ENCODE measurements at places on chromosomes 12 and 14.
A peak's percentile ranks its signal among the peaks of the same experiment; 100 is the strongest.

- DNase-seq, result no peak
Measured at GRCh38 chr12:26021534-26021933, 63.1 kb downstream of the RASSF8 start.

DNA sequence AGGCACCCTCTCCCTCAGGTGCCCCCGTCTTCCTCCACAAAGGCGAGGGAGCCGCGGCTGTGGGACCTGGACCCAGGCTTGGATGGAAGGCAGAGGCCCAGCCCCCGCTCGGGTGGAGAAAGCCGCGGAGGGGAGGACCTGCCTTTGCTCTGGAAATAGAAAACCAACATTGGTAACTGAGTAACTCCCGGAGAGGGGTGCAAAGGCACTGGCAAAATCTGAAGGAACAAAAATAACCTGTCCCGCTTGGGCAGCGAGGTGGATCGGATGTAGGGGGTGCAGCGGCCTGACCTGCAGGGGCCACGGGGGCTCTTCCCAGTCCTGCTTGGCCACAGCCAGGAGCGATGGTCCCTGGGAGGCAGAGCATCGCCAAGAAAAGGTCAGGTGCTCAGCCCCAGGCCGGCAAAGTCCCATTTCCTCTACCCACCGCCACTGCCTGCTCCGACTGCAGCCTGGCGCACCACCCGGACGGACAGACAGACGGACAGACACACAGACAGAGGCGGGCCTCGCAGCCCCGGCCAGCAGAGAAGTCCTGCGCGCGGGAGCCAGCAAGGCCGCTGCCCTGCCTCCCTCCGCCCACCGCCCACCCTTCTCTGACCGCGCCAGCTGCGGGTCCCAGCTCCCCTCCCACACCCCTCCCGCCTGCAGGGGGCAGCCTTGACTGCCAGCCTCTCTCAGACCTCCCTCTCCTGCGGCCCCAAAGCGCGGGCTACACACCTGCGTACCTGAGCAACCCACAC lies 21.4 kb upstream of the TMEM106C start:
- DNase-seq, result peak; percentile 24

- DNase-seq, result no peak
Measured at GRCh38 chr14:96626121-96626768, 124.1 kb downstream of the PAPOLA start.

- DNase-seq, result no peak
Measured at GRCh38 chr14:79638672-79639266, 572.5 kb downstream of the DIO2 start.

DNA sequence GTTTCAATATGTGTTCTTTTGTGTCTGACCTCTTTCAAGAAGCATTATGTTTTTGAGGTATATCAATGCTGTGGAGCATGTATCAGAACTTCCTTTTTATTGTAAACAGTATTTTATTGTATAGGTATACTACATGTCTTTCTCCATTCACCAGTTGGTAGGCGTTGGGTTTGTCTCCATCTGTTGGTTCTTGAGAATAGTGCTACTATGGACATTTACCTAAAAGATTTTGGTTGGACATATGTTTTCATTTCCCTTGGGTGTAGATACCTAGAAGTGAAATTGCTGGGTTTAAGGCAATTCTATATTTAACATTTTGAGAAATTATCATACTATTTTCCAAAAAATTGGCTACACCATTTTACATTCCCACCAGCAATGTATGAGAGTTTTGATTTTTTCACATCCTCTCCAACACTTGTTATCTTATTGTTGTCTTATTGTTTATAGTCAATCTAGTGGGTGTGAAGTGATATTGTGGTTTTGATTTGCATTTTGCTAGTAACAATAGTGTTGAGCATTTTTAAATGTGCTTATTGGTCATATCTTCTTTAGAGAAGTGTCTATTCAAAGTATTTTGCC lies 409.2 kb downstream of the IPO8 start:
- no peak for DNase-seq

DNA sequence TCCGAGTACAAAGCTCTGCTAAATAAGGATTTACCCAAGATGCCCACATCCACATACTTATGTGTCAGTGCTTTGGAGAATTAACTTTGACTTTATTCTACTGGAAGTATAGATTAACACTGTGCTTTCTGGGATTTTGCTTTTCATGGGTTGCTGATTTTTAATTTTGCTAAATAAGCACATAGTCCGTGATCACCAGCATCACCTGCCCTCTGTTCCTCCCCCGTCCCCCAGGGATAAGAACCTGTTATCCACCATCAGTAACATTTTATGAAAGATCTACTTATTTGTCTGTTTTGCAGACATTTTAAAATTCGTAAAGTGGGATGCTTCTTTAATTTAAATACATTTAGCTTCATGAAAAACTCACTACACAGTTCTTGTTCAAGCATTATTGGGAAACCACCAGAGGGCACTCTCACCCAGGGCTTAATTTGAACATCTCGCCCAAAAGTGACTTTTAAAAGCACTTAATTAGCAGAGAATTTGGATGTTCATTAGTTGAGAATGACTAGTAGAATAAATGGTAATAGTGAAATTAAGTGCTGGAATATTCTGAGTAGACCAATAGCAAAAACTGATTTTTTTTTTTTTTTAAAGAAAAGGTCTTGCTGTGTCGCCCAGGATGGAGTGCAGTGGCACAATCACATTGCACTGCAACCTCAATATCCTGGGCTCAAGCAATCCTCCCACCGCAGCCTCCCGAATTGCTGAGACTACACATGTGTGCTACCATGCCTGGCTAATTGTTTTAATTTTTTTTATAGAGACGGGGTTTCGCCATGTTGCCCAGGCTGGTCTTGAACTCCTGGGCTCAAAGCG lies 35.7 kb downstream of the MRPL42 start:
- DNase-seq, result peak; percentile 50

Measured in activated CD4-positive, alpha-beta T cell treated with anti-CD3 and anti-CD28 coated beads for 1 hour (primary cell).